ENCODE measurements at places on chromosomes 13 and 19. TPM values are rescaled to one million over a fixed set of nuclear protein-coding genes. Genes with fewer than 3 reads are reported as not detected.

ZNF536 gene
- total RNA-seq, result 0.53 TPM

S1PR4 gene
- 9.9 TPM for total RNA-seq

GJA3 gene
- 2.2 TPM for total RNA-seq

VN1R2 gene
- not detected for total RNA-seq

NCR1 gene
- 0.72 TPM for total RNA-seq

RYR1 gene
- total RNA-seq, result 0.19 TPM
